Smooth muscle cell of the coronary artery (primary cell): ENCODE measurements at places on chromosomes 13 and 19. TPM values are rescaled to one million over a fixed set of nuclear protein-coding genes. Genes with fewer than 3 reads are reported as not detected.

Gene RGL3
- total RNA-seq, result 1.5 TPM in 2 replicates

Gene KLF1
- 0.12 TPM in 1 of 2 replicates, not detected in the other for total RNA-seq

Gene NTF4
- 0.23 TPM in 1 of 2 replicates, not detected in the other for total RNA-seq

Gene FBXO17
- total RNA-seq, result 13.2 and 17.9 TPM in 2 replicates

Gene DCAF15
- total RNA-seq, result 7.7 and 8.1 TPM in 2 replicates

Gene KIR2DL3
- total RNA-seq, result not detected in 2 replicates

Gene PRODH2
- not detected in 2 replicates for total RNA-seq

Gene CACNA1A
- 0.08 and 5.0 TPM in 2 replicates for total RNA-seq

Gene ACP5
- 0.08 and 8.5 TPM in 2 replicates for total RNA-seq

Gene GARIN5A
- total RNA-seq, result 0.53 TPM in 1 of 2 replicates, not detected in the other

Gene TLE2
- 4.4 TPM in 2 replicates for total RNA-seq

Gene RGS9BP
- total RNA-seq, result 0.23 and 0.47 TPM in 2 replicates

Gene CEACAM1
- not detected in 2 replicates for total RNA-seq

Gene IGSF23
- 0.08 TPM in 1 of 2 replicates, not detected in the other for total RNA-seq
